Fibroblast of lung (primary cell): ENCODE measurements at places on chromosomes 6 and 20. TPM values are rescaled to one million over a fixed set of nuclear protein-coding genes. Genes with fewer than 3 reads are reported as not detected.

The MYH7B gene
- 0.26 and 0.33 TPM in 2 replicates for total RNA-seq

DNA sequence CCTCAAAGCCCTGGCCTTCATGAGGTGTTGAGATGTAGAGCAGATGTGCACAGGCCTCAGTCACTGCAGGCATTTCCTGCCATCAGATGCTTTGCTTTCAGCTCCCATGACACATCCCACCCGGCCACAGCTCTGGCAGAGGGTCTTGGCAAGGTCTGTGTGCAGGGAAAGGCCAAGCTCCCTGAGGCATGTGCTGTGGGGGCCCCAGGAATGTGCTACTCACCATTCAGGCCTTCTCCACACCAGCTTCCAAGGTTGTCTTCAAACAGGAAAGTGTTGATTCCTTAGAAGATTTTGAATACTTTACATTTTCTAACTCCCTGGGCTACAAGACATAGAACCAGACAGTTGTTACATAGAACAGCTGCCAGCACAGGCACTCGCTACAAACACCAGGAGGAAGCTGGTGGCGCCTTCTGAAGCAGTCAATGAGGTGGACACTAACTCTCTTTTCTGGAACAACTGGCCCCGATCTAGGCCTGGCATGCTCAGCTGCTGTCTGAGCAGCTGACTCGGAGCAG is 27.8 kb downstream of the CASS4 start:
- peak; percentile 93 for DNase-seq

- no peak for DNase-seq
These were observed 30.6 kb downstream of the KCNG1 start for GRCh38 chr20:50992336-50992732.

DNA sequence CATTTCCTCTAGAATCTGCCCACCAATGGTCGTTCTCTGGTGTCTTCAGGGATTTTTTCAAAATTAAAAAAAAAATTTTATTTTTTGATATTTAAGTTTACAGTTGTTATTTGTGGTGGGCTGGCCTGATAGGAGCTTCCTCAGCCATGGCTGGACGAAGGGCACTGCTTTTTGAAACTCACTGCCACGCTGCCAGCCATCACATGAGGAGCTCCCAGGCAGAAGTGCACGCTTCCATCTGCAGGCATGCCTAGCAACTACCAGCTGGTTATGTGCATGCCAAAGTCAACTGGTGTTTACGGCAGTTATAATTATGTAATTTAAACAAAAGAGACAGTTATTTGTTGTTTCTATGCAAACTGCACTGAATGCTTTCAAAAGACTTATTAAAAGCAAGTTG is 105.1 kb downstream of the IRF4 start:
- DNase-seq: no peak

DNA sequence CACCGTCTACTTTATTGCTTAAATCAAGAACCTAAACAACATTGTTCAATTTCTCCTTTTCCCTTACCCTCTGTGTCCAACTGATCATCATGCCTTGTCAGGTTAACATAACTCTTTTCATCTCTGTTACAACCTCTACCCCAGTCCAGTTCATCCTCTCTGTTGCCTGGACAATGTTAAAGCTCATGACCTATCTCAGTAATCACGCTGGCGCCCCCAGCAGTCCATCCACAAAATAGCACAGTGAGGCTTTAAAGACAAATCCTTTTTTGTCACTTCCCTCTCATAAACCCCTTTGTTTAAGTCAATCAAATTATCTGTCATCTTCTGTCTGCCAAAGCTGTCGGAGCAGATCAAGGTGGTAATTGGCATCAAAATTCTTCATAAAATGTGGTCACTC is 140.1 kb downstream of the QKI start:
- DNase-seq: peak; percentile 57

- DNase-seq: no peak
These were observed 425.3 kb upstream of the SLC35B3 start for GRCh38 chr6:8860671-8861070.
